Muscle of arm (tissue), 14 donors: ENCODE measurements at places on chromosomes 12 and 14.
A peak's percentile ranks its signal among the peaks of the same experiment; 100 is the strongest.

GRCh38 chr14:32497248-32497647, 168.2 kb downstream of the AKAP6 start:
- no peak for DNase-seq

- DNase-seq = peak; percentile 84
Measured at GRCh38 chr12:53096089-53096741, 1.3 kb upstream of the IGFBP6 start.

DNA sequence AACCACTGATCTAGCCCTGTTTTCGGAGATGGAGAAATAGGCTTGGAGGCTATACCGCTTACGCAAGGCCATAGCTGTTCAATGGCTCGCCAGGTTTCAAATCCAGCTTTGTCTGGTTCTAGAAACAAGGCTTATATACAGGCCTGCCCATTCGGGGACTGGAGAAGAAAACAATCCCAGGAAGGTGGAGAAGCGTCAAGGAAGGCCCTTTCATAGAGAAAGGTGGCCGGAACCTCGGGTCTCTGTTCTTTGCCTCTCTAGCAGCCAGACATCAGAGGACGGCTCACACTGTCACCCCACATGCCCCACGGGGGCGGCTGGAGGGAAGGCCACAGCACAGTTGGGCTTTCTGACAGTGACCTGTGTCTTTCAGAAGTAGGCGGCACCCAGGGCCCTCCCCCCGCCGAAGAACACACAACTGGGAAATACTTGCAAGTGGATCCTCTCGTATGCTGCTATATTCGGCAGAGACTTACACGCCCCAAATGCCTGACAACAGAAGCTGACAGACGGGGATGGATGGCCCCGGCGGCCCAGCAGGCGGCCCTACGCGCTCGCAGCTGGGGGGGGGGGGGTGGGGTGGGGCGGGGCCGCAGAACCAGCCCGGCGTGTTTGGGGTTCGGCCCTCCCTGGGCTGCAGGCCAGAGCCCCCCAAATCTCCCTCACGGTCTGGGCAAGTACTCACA, 4.5 kb upstream of the SETD1B start:
- no peak for DNase-seq

- DNase-seq = no peak
Measured at GRCh38 chr12:80829767-80830166, 108.0 kb downstream of the LIN7A start.

- no peak for DNase-seq
Measured at GRCh38 chr14:77856941-77857340, 57.0 kb downstream of the ADCK1 start.

DNA sequence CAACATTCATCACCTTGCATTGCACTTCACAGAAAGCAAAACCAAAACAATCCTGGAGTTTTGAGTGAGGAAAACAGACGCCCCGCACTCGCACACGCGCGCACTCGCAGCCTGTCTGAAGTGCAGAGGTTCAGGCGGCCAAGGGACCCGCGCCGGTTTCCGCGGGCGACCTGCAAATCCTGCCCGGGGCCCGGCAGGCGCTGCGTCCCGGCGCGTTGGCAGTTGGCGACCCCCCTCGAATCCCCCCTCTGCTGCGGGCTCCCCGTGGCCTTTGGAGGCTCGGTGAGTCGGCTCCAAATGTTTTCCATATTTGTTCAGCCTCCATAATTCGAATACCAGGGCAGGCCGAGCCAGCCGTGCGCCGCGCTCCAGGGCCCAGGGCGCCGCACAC, at the start of gene SSPN:
Gene SSPN (plus strand): TSS at position 324 of the 391 bp plus-strand sequence. CDS start 100 bp downstream, outside the sequence.
- peak; percentile 82 for DNase-seq

GRCh38 chr12:14886271-14886670, 617 bp upstream of the MGP start:
- DNase-seq = no peak

DNA sequence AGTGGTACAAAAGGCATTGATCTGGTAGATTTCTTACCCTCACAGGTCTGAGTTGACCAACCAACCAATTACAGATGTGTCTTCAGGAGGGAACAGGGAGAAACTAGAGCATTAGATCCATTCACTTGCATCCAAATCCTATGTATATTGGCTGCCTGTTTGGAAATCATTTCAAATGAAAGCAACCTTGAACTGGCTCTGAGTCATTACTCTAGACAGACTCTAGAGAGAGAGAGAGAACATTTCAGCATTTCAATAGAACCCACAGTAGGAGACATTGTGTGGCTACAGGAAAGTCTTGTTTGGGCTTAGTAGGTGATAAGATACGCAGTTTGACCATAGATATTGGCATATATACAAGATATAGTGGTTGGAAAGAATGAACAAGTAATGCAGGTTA, 114.5 kb downstream of the PTPRR start:
- no peak for DNase-seq

GRCh38 chr14:72786378-72787350, 107.2 kb downstream of the DPF3 start:
- no peak for DNase-seq

DNA sequence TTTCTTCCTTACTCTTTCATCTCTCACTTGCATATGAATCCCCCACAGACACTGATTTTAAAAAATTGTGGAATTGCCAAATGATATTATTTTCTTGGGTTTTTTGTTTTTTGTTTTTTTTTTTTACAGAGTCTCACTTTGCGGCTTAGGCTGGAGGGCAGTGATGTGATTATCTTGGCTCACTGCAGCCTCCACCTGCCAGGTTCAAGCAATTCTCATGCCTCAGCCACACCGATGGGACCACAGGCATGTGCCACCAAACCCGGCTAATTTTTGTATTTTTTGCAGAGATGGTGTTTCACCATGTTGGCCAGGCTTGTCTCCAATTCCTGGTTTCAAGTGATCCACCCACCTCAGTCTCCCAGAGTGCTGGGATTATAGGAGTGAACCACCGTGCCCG, 68.2 kb downstream of the BCAT1 start:
- DNase-seq = no peak

- no peak for DNase-seq
Measured at GRCh38 chr14:94582199-94582750, 1.0 kb downstream of the SERPINA5 start.

DNA sequence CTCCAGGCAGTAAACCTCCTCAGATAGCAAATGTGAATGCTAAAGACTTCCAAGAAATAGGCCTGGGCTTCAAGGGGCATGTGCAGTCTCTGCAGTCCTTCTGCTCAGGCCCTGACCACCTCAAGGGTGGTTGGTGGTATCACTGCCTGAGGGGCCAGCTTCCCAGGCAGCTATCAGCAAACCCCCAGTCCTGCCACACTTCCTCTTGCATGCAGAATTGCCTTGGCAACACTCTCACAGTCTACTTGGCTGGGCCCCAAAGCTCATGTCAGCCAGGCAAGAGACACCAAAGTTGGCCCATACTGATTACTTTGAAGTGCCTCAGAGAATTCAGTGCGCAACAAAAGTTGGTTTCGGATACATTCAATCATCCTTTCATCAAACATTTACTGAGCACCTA, 3.5 kb upstream of the ASB8 start:
- DNase-seq = no peak

- no peak for DNase-seq
Measured at GRCh38 chr14:81172353-81172752, 48.4 kb downstream of the GTF2A1 start.

DNA sequence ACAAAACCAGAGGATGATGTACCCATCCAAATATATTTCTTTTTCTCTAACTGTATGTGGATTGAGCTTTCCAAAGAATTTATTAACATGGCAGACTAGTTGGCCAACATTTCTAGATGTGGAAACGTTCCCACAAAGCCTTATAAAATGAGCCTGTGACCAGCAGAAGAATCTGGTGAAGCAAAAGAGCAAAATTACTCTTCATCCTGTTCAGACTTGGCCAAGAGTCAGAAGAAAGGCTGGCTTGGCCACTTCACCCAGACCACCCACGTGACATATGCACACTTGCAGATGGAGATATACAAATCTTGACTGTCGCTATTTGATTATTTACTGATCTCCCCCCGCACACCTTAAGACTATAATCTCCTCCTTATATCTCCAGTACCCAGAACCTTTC, 96.7 kb downstream of the NUAK1 start:
- DNase-seq = no peak

GRCh38 chr12:99026332-99027054, 381.4 kb downstream of the APAF1 start:
- no peak for DNase-seq

DNA sequence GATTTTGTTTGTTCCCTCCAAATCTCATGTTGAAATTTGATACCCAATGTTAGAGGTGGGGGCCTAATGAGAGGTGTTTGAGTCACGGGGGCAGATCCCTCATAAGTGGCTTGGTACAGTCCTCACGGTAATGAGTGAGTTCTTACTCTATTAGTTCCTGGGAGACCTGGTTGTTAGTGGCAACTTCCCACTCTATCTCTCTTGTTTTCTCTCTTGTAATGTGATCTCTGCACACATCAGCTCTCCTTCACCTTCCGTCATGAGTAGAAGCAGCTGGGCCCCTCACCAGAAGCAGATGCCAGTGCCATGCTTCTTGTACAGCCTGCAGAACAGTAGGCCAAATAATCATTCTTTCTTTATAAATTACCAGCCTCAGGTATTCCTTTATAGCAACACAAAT, 29.6 kb upstream of the KCNK10 start:
- DNase-seq = no peak

DNA sequence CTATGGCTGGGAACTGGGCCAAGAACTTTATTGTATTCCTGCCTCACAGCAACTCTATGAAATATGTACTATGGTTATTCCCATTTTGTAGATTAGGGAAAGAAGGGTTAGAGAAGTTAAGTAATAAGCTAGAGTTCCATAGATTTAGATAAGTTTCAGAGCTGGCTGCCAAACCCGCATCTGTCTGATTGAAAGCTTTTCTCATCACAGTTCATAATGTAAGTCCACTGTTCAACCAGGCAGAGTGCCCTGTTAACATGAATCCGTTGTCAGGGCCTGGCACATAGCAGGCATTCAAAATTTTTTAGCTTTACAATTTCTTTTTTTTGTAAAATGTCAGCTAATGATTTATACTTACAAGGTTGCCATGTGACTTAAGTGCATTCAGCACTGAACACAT, 467.3 kb downstream of the NRXN3 start:
- no peak for DNase-seq

GRCh38 chr12:100995201-100995600, 200.6 kb downstream of the ANO4 start:
- no peak for DNase-seq

DNA sequence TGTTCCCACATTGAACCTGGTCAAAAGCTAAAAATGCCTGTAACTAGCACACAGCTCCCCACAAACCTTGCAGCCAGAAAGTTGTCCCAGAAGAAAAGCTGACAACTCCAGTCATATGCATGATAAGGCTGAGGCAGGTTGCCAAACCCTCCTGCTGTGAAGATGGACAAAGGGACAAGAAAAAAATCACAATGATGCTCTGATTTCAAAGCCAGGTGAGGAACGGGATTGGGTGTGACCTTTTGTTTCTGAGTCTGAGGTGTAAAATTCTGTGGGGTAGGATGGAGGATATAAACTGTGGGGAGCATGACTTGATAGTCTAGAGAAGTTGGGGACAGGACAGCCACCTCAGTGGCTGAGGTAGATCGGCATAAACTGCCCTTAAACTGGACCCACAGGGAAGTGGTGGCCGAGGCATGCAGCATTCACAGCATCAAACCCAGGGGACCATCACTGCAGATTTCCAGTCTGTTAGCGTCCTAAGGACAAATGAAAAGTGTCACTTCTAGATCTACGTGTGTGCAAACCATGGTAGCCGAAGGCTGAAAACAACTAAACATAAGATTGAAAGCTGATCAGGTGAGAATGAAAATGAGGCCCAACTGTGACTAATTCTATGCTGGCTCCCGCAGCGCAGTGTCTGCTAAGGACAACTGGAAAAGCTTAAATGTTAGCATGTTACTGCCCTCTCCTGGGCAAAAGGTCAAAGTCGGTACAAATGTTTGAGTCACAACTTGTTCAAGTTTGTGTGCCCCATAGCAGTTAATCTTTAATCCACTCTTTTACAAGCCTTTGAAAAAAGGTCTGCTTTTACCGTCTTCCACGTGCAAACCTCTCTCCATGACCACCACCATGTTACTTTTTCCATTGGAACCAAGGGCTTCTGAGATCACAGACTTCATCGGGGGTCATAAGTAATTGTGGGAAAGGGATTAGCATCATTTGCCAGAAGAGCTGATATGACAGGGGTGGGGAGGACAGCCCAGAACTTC, 39.8 kb downstream of the GRIN2B start:
- DNase-seq = peak; percentile 25

DNA sequence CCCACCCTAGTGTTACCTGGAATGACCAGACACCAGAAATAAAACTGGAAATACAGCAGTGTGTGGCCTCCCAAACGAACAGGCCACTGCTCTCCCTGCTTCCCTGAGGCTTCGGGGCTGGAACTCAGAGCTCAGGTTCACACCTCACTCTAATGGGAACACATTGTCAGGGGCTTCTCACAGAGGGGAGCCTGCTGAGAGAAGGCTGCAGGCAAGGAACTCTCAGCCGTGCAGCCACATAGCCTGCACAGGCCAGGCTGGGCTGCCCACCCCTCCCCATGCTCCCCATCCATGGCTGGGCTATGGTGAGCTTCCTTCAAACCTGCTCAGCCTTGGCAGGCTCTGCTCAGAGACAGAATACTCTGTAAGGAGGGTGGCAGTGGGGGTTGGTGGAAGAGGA, 302.5 kb downstream of the EMP1 start:
- no peak for DNase-seq

- DNase-seq = no peak
Measured at GRCh38 chr12:79414252-79414651, 276.5 kb downstream of the PAWR start.

GRCh38 chr14:77416836-77417235, 6.5 kb downstream of the NOXRED1 start:
- no peak for DNase-seq

GRCh38 chr14:67137744-67138371, 51.4 kb upstream of the GARIN2 start:
- no peak for DNase-seq

DNA sequence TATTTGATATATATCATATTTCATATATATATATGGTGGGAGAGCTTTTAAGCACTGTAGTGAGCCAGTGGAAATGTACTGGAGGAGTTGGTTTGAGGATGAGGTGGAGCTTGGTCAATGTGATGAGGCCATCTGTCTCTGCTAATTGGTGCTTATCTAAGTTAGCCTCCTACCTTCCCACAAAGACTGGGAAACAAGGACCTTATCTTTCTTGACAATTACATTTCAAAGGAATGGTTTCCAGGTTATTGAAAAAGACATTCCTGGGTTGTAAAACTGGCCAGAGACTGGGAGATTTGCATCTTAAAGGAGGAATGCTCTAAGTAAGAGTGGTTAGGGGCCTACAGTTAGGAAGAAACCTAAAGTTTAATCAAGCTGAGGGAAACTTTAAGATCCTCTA, 212.8 kb upstream of the SYT1 start:
- no peak for DNase-seq
